ENCODE measurements at places on chromosomes 12 and 14.

GRCh38 chr12:49667325-49668090 lies 39.7 kb downstream of the FMNL3 start:
- DNase-seq, result no peak

- no peak for DNase-seq
These were observed 2.7 kb downstream of the CHST11 start for GRCh38 chr12:104459368-104459909.

GRCh38 chr14:77040741-77041653 lies 12.5 kb upstream of the IRF2BPL start:
- DNase-seq, result no peak

DNA sequence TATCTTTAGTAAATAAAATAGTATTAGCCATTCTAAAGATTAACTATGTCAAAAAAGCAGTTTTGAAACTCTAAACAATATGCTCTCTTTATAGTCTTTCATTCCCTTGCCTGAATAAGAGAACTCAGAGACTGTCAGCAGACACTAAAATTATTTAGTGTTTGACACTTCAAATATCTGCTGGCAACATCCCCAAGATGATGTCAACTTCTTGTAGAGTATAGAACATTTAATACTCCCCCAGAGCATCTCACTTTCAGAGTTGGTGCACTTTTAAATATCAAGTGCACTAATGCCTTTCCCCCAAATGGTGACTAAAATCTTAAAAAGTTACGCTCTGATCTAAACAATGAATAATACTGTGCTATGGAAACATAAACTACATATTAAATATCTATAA lies 374.9 kb downstream of the SLC6A15 start:
- no peak for DNase-seq

DNA sequence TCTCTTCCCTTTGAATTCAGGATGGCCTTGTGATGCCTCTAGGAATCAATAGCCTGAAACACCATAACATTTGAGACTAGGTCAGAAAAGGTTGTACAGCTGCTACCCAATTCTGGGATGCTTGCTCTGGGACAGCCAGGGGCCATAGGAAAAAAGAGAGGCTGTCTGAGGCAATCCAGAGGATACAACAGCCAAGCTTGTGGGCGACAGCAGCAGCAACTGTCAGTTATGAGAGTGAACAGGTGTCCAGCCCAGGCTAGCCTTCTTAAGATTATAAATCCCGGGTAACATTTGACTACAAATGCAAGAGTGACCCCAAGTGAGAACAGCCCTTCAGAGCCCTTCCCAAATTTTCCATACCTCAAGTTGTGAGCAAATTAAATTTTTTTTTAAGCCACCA lies 11.1 kb downstream of the DCN start:
- no peak for DNase-seq

- no peak for DNase-seq
These were observed 859.8 kb downstream of the FSCB start for GRCh38 chr14:43647302-43647701.
